ENCODE measurements at places on chromosomes 2 and 18.

DNA sequence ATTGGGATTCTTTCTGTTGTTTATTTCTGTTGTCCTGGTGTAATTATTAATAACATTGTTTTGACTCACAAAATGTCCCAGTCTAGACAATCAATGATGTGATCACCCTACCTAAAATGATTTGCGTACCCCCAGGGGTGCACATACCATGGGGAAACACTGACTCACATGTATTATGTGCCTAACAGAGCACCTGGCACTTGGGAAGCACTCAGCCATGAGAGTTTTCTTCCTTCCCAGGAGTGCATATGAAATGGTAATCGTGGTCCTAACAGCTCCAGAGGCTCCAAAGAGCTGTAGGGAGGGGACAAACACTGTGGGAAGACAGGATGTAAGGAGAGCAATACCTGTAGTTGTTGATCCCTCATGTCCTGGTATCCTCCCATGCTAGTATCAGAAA lies 187.8 kb upstream of the ERBB4 start:
- DNase-seq: no peak

DNA sequence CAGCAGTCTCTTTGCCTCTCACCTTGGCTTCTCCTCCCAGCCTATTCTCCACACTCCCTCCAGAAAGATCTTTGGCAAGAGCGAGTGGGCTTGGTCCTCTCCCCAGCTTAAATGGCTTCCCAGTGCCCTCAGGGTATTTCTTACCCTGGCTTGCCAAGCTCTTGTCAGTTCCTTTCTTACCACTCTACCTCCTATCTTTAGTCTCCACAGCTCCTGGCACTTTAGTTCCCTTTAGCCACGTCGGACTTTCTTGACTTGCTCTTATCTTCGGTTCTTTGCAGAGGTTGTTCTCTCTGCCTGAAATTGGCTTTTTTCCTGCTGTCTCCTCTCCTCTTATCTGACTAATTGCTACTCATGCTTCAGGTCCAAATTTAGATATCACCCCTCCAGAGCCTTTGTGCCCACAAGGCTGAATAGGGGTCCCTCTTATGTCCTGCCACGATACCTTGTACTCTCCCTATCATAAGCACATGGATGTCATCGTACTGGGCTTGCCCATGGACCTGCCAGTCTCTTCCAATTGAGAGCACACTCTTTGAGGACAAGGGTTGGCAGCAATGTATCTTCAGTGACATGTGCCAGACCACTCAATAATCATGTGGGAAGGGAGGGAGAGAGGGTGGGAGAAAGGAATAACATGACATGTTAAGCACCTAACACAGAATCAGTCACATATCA lies 131.7 kb upstream of the CTAGE1 start:
- DNase-seq: no peak

DNA sequence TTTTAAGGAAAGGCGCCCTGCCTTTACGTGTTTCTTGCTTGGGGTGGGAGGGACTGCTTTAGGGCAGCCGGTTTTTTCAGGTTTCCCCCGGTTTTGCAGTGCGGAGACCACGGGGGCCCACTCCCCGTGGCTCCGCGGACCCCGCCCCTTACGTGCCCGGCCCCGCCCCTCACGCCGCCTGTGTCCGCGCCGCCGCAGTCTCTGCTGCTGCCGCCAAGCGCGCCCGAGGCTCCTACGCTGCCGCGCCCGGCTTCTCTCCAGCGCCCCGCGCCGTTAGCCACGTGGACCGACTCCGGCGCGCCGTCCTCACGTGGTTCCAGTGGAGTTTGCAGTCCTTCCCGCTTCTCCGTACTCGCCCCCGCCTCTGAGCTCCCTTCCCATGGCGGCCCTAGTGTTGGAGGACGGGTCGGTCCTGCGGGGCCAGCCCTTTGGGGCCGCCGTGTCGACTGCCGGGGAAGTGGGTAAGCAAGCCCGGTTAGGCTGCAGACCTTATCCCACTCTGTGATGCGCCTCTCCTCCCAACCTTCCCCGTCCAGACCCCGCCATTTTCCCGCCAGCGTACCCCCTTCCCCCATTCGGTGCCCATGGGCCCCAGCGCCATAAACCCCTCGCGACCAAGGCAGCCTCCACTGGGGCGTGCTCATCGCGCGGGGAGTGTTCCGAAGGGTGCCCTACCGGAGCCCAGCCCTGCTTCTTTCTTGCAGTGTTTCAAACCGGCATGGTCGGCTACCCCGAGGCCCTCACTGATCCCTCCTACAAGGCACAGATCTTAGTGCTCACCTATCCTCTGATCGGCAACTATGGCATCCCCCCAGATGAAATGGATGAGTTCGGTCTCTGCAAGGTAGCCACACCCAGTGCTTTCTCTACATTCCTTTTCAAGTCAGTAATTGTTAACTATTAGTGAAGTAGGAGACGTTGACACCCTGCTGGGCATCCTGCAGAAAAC lies at the start of gene CAD:
Gene CAD, plus strand, starts transcription at position 197 of the 949 bp plus-strand sequence. Its CDS starts 183 bp downstream, at position 380.
- peak; percentile 74 for DNase-seq

DNA sequence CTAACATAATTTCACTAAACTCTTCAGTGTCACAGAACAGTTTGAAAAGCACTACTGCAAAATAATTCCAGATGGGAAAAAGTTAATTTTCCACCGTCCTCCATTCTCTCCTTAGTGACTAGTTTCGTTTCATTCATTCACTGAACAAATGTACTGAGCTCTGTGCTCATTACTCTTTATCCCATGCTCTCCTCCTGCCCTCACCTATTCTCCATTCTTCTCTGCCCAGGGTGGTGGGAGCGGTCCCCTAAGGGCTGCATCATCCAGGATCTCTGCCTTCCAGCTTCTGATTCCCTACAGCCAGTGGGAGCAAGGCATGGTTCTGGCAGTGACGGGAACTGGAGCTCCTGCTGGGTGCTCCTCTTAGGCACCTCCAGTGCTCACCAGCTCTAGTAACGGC lies 133.9 kb upstream of the TLK1 start:
- DNase-seq: no peak

GRCh38 chr2:24330161-24330560 lies 30.2 kb downstream of the ITSN2 start:
- DNase-seq: no peak

- DNase-seq: no peak
Observed at GRCh38 chr2:171754254-171754939, 67.1 kb downstream of the DYNC1I2 start.

DNA sequence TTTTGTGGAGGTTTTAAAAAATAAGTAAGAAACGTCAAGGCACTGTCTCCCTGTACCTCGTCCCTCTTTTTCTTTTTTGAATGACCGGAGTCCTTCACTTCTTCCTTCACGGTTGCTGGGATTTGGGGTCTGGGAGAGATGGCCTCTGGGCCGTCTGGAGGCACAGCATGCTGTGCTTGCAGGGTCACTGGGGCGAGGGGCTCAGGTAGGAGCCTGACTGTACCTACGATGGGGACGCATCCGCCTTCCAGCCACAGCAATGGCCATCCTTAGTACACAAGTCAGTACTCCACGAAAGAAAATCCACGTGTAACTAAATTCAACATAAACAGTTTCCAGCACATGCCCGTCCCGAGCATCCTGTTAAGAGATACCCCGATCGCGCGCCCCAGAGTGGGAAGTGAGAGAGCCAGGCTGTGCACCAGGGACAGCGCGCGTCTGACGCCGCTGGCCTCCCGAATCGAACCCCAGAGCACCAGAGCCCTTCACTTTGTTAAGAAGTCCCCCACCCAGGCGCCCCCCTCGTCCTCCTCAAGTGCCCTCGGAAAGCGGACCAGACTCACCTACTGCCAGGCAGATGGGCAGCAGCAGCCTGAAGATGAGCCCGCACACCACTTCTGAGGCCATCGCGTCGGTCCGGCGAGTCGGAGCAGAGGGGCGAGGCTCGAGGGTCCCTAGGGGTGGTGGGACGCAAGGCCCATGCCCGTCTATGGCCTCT lies 1.2 kb downstream of the PIEZO2 start:
- DNase-seq: no peak

DNA sequence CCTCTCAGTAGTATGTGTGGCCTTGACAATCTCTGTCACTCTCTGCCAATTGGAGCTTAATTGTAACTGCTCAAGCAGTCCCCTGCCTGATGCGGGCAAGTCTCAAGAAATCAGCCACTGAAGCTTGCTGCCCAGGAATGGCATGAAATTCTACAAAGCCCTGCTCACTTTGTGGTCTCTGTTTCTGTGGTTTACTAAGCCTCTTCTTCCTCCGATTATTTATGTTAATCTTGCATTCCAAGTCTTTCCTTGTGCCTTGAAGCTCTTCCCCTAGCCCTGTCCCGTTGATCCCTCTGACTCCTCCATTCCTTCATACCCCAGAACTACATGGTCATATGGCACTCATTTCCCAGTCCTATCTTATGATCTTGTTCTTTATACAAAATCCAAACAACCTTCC lies 489.3 kb upstream of the CHST9 start:
- DNase-seq: no peak

DNA sequence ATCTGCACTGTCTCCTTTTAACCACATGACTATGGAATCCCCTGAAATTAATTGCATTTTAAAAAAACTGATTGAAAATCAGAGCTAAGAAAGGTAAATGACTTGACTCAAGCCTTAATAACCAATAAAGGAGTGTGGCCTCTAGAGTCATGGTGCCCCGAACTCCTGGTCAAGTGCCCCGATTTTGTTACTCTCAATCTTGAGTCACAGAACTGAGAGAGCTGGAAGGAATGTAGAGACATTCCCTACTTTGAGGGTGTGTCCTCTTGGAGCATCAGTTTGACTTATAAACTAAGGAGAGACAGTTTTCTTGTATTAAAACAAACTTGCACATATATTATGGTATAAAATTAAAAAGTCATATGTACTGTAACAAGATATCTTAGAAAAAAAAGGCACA lies 2.4 kb downstream of the WDR43 start:
- DNase-seq: no peak

DNA sequence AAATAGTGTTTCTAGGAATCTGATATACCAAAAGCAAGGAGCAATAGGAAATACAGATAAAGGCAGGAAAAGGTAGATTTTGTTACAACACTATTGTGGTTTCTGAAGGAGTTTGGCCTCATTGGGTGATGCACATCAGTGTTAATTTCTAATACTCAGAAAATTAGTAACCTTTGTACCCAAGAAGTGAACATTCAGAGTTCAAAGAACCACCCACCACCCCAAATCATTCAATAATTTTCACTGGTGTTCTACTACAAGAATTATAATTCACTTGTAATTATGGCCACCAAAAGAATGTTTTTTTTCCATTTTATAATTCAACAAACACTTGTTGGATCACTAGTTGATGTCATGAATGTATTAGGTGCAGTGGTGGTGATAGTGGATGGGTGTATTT lies 183.3 kb downstream of the UBE2E3 start:
- DNase-seq: no peak

GRCh38 chr2:173210270-173211196 lies 134.9 kb downstream of the MAP3K20 start:
- no peak for DNase-seq

DNA sequence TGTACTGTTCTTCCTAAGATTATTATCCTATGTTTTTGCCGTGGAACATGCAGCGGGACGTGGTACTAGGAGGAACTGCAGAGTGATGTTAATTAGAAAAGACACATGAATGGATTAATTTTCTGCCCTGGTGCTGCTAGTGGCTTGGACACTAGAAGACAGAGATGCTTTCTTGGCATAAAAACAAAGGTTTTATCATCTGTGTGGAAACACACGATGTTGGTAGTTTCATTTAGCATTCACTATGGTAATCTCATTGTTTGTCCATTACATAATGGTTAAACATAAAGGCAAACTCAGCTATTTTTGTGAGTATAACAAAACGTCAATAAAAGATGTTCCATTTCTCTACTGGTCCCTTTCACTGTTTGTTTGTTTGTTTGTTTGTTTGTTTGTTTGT lies 22.8 kb downstream of the COL6A3 start:
- DNase-seq: no peak

DNA sequence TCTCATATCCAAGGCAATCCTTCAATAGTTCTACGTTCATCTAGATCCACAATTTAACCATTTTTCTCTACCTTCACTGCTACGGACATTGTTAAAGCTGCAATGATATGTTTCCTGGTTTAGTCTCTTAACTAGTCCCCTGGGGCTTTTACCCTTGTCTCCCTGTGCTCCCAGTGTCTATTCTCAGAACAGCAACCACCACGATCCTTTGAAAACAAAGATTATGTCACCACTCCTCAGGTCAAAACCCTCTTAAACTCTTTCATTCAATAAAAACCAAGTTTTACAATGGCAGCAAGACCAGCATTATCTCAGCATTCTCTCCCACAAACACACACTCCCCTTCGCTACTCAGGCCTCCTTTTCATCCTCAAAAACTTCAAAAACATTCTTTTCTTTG lies 298.2 kb upstream of the CHST9 start:
- no peak for DNase-seq

All from activated CD4-positive, alpha-beta T cell treated with anti-CD3 and anti-CD28 coated beads for 1 hour (primary cell).